Activated T-helper 1 cell treated with anti-CD3 and anti-CD28 coated beads, Interleukin-2, amount 50 U/mL, for 16 hours (primary cell): ENCODE measurements at places on chromosomes 11 and 22.

- no peak for DNase-seq
Measured at GRCh38 chr11:6667733-6668374, 12.2 kb upstream of the DCHS1 start.

DNA sequence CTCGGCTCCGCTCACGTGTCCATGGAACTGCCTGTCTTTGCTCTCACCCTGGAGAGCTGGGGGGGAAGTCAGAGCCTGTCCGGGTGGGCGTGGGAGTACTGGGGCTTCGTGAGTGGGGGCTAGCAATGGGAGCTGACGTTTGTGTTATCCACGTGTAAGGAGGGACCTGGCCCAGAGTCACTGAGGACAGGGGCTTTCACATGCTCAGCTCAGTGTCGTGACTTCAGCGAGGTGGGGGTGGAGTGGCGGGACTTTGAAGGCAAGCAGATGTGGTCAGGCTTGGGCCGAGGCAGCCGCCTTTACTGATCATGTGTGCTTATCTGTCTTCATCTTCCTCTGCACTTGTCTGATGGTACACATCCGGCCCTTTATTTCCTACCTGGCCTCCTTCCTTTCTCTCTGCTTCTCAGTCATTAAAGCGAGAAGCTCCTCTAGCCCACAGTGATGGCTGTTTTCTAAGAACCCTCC, 113.1 kb upstream of the NNMT start:
- DNase-seq, result peak; percentile 35

DNA sequence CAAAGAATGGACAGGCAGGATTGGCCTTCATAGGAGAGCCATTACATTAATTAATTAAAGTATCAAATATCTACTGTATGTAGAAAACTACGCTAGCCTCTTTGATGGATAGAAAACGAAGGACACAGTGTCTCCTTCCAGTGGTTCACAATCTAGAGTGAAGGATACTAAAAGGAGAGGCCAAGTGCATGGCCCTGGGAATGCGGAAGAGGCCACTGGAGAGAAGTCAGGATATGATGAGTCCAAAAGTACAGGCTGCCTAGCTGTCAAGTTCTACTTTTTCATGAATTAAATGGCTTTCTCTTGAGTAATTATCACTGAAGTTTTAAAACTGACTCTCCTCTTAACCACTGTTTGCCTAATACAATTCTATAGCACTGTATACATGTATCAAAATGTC, 41.9 kb downstream of the ATG16L2 start:
- DNase-seq, result no peak

- peak; percentile 12 for DNase-seq
Measured at GRCh38 chr11:75428281-75428724, 4.7 kb downstream of the KLHL35 start.

DNA sequence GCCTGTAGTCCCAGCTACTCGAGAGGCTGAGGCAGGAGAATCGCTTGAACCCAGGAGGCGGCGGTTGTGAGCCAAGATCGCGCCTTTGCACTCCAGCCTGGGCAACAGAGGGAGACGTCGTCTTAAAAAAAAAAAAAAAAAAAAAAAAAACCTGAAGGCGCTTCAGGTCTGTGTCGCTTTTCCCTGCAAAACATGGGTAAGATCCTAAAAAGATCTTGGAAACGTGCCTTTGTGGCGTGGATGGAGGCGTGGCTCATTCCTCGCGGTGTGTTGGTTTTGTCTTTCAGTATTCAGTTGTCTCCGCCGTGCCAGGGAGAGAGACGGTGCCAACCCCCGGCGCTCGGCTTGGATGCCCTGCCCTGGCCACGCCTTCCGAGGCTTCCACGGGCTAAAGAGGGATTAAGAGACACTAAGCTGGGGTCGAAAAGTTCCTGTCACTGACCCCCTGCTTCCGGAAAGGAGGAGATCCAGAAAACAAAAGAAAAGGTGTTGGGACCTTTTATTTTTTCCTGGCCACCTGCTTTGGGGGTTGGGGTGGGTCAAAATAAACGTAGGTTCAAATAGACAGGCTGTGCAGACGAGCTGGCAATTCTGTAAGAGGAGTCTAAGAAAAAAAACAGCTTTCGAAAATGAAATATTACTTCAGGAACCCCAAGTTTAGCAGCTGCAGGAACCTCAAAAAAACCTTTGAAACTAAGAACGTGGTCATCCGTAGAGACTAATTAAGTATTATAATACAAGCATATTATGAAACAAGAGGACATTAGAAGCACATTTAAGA, 1.1 kb upstream of the SLC35F2 start:
- no peak for DNase-seq

GRCh38 chr11:61706452-61707400, 26.5 kb downstream of the DAGLA start:
- DNase-seq, result no peak

GRCh38 chr22:37190262-37190780, 2.3 kb upstream of the C1QTNF6 start:
- no peak for DNase-seq

DNA sequence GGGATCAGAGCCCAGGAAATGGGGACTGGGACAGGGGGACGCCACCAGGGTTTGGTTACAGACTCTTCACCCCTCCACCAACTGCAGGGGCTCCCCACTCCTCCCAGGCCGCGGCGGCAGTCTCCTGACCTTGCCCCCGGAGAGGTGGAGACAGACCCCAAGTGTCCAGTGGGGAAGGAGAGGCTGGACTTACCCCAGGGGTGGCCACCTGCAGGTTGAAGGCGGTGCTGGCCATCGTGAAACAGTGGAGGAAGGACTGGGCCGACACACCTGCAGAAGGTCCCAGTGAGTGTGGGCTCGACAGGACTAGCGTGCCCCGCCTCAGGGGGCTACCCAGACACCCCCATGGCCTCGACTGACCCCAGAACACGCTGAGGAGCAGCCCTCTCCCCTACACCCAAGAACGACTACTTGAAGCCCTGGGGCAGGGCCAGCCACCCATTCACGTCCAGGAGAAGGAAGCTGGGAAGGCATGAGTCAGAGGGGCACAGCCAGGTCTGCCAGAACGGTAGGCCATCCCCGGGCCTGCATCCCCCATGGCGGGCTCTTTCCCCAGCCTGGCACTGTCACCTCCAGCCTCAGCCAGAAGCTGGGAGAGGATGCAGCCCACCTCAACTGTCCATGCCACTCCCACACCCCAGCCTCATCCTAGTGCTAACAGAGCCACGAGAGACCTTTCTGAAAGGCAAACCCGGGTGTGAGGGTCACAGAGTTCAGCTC, 2.3 kb downstream of the GATD1 start:
- no peak for DNase-seq

DNA sequence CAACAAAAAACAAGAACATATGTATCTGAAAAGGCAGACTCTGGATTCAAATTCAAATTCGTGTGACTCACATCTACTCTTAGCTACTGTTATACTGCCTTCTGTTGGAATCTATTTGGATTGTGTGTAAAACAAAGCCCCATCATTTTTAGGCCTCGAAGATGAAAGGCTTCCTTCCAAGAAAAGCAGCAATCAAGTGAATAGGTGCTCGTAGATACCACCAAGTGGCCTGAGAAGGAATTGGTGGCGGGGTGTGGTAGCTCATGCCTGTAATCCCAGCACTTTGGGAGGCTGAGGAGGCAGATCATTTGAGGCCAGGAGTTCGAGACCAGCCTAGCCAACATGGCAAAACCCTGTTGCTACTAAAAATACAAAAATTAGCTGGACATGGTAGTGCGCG, 4.2 kb downstream of the GRAMD1B start:
- no peak for DNase-seq

DNA sequence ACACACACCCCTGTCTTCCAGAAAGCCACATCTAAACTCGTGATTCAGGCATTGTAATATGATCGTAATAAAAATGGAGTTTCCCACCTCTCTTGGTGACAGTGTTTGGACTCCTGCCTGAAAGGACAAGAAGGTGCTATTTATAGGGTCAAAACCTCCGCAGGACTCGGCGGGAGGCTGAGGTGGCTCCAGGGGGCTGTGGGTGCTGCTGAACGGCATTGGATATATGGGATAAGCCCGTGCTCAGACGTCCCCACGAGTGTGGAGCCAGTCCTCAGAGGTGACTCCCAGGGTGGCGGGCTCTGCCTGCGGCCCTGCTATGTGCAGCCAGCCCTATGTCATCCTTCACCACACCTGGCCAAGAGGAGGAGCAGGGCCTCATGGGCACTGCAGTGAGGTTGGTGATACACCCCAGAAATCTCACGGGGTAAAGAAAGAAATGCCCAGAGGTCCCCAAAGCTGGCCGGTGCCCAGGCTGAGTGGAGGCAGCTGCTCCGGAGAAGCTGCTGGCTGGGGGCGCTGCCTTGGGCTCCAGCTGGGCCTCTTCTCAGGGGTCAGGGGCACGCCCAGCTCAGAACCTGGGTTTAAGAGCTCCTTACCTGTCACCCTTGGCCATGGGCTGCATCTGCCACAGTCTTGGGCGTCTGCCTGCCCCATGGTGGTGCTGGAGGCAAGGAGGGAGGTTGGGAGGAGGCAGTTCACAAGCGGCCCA, 5.1 kb upstream of the OSBPL5 start:
- DNase-seq, result no peak

DNA sequence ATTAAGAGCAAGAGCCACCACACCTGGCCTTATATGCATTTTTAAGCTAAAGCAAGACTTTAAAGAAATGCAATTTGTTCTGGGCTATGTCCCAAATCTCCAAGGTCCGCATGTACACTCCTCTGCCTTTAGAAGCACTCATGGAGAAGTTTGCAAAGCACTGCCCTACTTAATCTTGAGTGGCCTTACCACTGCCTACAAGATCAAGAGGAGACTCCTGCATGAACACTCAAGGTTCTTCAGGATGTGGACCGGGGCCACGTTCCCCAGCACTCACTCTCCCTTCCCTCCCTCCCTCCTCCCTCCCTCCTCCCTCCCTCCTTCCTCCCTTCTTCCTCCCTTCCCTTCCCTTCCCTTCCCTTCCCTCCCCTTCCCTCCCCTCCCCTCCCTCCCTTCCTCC, 63.2 kb upstream of the HSPA8 start:
- DNase-seq, result no peak

DNA sequence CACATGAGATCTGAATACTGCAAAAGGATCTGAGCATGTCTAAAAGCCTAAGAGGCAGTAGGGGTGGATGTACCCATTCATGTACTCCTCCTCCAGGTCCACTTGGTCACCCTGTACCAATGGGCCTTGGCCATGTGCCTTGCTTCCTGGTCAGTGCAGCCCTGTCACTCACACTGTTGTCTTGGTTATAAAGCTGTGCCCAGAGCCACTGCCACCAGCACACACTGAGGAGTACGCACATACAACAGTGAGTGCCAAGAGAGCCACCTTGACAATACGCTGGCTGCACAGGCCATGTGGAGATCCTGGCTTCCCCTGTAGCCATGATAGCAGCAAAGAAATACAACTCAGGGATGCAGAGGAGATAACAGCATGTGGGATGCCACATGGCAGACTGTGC, 96.4 kb upstream of the LDLRAD3 start:
- DNase-seq, result no peak

DNA sequence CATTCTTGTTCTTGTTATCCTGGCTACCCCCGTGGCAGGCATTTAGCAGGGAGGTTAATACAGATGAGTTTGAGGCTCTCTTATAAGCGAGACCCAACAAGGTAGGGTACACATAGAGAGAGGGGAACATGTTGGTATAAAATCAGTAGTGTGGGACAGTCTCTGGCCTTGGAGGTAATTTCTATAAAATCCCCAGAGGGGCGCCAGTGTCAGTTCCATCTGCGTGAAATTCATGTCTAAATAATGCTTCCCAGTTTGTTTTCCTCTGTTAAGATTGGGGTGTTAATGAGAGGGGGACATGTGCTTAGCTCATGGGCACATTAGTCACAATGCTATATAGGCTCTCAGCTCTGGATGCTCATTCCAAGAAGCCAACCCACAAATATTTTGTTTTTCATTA, 150.7 kb downstream of the MYO18B start:
- DNase-seq, result no peak

DNA sequence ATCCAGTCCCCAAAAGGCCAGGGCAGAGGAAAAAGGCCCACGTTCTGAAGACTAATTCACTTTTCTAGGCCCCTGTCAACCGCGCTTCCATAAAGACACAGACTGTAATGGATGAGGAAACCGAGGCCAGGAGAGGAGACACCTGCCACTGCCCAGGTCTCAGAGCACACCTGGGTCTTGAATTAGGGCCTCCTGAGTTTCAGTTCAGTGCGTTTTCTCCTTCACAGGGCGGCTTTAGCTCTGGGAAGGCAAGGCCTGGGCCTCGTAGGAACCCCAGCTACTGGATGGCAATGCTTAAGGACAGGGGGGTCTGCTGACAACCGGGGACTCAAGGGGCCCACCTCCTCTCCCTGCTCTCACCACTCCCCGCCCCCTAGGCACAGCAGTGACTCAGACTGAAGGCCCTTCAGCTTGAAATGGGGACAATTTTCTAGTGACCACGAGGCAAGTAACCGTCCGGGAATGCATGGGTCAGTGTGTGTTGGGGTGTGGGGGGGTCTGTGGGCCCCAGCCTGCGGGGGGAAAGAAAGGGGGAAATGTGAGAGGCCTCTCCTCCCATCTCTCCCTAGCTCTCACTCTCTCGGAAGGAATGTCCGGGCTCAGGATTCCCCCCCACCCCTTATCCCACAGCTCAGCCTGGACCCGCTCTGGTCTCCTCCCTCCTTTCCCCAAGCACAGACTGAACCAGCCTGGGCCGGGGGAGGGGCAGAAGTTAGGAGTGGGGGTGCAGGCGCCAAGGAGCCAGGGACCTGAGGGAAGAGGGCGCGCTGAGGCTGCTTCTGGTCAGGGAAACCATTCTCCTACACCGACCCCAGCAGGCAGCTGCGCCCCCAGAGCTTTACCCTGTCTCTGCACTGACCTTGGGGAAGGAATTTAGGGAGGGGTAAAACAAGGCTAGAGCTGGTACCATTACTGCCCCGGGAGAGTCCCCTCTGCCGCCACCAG, 17.2 kb downstream of the CREB3L1 start:
- DNase-seq, result no peak

GRCh38 chr22:33785283-33785968, 134.8 kb downstream of the LARGE1 start:
- DNase-seq, result no peak

DNA sequence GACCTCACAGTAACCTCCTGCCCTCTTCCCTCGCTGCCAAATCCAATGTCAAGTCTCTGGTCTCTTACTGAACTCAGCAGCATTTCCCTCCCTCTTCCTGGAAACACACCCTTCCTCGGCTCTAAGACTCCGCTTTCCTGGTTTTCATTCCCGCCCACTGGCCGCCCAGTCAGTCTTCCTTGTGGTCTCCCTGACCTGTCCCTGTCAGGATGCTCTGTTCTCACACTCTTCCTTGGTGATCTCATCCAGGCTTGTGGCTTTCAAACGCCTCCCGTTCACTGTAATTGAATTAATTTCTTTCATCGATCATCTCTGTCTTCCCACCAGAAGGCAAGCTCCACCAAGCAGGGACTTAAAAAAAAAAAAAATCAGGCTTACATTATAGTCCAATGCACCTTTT, 33.5 kb downstream of the MYO18B start:
- DNase-seq, result no peak
